Hypothalamus (tissue), 51 donors: ENCODE measurements at places on chromosomes 2 and 18.

DNA sequence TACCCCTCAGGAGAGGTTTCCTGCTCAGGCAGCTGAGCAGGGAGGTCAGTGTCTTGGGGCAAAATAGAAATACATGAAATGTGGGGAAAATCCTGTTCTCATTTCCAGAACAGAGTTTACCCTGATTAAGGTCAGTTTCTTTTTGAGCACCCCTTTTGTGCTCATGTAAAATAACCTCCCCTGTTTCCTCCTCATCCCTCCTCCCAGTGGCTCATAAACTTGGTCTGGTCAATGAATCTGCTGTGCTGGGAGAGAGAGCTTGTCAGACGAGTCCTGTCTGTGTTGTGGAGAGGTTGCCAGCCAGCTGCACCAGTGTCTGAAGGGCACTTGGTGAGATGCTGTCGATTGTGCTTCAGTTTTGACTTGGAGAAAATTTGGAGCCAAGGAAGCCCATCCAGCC lies 48.6 kb downstream of the NTSR2 start:
- DNase-seq = no peak

GRCh38 chr2:46538393-46538792 lies 59.0 kb downstream of the TMEM247 start:
- DNase-seq = no peak

DNA sequence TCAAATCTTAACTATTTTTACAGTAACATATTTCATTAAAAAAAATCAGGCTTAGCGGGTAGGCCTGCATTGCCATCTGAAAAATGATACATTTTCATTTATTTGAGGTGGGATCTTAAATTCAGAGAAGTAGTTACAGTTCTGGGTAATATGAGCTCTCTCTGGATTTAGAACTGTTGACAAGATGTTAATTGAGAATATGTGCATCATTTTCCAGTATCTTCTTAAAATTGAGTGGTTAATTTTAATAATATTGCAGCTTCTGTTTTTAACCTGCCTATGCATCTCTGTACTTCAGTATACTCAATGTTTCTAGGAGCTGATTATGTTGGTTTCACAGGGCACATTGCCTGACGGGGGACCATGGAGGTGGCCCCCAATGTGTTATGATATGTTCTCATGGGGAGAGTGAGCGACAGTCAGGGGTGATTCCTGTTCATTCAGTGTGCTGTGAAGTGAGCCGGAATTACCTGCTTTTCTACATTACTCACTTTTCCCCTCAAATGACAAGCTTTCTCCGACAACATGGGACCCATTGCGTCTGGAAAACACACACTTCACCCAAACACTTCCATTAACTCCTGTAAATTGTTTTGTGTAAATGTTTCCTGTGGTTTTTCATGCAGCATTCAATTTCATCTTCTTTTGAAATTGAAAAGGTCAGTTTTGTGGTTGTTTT lies 406.2 kb downstream of the MTX2 start:
- DNase-seq = no peak

GRCh38 chr18:13226533-13227144 lies 8.1 kb downstream of the LDLRAD4 start:
- DNase-seq = no peak

DNA sequence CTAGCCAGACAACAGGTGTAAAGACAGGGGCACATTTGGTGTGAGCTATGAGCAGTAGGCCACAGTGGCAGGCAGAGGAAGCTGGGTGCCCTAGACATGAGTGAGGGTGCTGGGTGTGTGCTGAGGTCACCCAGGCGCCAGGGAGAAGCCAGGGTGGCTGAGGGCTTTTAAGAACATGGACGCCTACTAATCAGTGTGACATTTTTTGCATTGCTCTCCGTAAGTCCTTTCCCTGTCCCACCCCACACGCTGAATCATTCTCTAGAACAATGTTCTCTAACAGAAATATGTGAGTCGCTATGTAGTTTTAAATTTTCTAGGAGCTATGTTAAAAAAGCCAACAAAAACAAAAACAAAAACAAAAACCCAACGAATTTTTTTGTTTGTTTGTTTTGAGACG lies 204.5 kb upstream of the REV1 start:
- no peak for DNase-seq

DNA sequence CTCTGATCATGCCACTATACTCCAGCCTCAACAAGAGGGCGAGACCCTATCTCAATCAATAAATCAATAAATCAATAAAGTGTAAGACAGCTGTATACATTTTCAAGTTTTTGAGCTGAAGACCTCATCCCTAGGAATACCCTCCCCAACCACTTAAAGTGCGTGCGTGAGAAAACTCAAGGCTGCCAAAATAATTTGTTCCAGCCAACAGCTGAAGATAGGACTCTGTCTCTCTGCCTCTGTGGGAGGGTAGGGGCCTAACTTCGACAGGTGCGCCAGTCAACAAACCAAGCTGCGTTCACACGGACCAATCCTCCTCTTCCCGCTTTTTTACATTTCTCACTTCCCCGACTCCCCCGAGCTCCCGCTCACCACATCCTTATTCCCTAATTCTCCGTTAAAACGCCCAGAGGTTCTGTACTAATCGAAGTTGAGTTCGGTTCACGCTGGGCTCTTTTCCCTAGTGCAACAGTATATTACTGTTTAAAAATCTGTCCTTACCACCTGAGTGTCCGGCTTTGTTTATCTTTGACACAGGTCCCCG lies 618 bp downstream of the POLR2D start:
- no peak for DNase-seq

DNA sequence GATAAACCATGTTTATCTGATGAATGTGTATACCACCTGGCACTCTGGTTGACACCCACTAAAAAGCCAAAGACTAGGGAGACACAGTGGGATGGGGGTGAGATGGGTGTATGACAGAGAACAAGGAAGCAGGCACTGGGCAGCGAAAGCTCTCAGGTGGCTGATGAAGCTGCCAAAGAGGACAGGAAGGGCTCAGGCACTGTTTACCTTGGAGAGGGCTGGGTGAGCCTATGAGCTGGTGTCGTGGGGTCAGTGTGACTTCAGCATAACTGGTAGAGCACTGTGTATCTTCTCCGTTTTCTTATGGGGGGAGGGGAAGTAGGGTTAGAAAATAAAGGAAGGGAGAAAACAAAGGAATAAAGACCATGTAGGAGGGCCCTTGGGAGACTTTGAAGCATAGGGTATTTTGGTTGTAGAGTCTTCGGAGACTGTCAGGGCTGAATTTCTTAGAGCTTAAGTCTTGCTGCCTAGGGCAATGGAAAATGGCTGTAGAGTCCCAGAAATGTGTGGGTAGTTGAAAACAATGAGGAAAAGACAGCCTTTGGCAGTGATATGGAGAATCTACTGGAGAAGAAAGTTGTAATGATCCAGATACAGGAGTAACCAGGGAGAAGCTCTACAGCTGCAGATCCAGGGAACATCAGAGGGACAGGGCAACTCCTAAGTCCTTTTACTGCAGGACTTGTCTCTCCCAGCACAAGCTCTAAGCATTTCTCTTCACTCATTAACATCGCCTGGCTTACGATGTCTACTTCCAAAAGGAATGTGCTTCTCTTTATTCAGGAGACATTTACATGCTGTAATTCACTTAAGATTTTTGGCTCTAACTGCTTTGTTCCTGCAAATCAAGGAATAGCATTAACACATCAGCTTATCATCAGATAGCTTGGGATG lies 120.0 kb downstream of the AQP4 start:
- no peak for DNase-seq

GRCh38 chr2:107072150-107072940 lies 186.4 kb upstream of the ST6GAL2 start:
- no peak for DNase-seq

GRCh38 chr2:108377815-108378630 lies at the start of gene SULT1C4:
SULT1C4 (plus strand) TSS chr2:108377954; CDS start chr2:108378338, 384 bp downstream.
- DNase-seq = peak; percentile 9

GRCh38 chr2:140998017-140998416 lies 1132.8 kb downstream of the LRP1B start:
- no peak for DNase-seq

- DNase-seq = no peak
These were observed 755.4 kb upstream of the VRK2 start for GRCh38 chr2:57291209-57291608.

DNA sequence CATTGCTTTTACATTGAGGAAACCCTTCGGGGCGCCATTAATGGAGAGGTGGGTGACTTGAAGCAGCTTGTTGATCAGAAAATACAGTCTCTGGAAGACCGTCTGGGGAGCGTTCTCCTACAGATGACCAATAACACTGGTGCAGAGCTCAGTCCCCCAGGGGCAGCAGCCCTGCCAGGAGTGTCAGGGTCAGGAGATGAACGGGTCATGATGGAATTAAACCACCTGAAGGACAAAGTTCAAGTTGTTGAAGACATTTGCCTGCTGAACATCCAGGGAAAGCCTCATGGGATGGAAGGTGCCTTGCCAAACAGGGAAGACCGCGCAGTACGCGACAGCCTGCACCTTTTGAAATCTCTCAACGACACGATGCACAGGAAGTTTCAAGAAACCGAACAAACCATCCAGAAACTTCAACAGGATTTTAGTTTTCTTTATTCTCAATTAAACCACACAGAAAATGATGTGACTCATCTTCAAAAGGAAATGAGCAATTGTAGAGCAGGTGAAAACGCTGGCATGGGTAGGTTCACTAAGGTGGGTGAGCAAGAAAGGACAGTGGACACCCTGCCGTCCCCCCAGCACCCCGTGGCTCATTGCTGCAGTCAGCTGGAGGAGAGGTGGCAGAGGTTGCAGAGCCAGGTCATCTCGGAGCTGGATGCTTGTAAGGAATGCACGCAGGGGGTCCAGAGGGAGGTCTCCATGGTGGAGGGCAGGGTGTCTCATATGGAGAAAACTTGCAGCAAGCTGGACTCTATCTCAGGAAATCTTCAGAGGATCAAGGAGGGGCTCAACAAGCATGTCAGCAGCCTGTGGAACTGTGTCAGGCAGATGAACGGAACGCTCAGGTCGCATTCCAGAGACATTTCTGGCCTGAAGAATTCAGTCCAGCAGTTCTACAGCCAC lies 45.0 kb downstream of the EMILIN2 start:
- no peak for DNase-seq
